Stimulated activated CD4-positive, alpha-beta T cell treated with anti-CD3 and anti-CD28 coated beads, Interleukin-15, amount 100 ng/mL, for 1 hour (primary cell): ENCODE measurements at places on chromosomes 16 and 17.

GRCh38 chr17:5219536-5219935 lies 15.1 kb downstream of the SCIMP start:
- no peak for DNase-seq

DNA sequence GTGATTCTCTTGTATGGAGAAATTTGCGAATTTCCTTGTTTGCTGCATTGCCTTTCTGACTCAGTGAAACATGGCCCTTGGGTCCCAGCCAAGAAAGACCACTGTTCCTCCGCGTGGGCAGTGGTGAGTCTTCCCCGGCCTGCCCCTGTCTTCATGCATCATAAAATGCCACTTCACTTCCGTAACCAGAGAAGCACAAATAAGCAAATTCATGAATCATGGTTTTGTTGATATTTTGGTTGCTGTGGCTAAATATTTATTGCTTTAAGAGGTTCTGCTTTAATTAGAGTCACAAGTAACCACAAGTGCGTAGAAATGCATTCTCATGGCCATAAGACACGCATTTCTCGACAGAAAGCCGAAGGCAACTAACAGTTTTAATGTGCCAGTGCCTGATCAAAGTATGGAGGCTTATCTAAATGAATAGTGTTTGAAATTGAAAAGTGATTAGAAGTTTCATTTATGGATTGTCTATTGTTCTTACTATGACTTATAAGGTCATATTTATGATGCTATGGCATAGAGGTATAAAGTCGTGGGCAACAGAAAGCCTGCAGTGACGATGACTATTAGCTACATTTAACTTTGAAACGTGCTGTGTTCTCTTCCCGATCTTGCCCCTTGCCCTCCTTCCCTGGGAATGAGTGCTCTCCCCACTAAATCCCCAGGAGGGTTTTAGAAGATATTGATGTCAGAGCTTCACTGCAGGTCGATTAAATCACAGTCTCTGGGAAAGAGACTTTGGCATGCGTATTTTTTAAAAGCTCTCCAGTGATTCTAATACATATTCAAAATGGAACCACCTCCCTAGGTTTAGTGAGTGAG lies 76.0 kb downstream of the WIPI1 start:
- no peak for DNase-seq

DNA sequence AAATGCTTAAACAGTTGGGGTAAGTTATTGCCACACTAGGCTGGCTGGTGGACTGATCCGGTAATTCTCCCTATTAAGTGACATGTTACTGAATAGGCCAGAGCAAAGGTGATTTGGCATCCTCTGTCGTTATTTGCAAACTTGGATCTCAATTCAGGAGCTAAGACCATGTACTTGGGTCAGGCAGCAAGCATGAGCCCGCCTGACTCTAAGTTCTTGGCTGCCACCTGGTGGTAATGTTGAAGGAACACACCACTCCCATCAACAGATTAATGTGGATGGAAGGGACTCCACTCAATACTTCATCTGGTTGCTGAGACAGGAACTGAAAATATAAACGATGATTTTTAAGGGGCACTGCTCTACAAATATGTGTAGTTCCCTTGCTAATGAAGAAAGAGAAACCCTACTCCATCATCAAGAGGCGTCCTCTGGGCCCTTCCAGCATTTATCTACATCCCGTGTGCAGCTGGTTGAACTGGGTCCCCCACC lies 70.8 kb downstream of the EMP2 start:
- DNase-seq: peak; percentile 26

- DNase-seq: no peak
Measured at GRCh38 chr17:51299859-51300258, 39.5 kb downstream of the UTP18 start.

DNA sequence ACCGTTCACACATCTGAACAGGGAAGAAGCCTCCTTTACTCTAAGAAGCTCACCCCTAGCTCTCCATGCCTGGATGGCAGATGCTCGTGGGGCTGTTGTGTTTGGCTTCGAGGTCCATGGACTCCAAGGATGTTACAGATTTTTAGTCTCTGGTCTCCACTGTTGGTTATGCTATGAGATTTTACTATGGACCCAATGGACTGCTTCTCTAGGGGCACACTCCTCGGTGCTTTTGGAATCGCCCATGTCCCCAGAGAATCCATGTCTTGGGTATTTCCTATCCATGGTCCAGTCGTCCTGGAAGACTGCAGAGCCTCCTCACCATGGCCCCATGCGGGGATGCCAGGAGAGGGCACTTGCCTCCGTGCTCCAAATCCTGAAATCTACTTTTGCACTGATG lies 83.4 kb downstream of the KCNJ12 start:
- DNase-seq: no peak

- peak; percentile 44 for DNase-seq
Measured at GRCh38 chr16:67013823-67014633, 14.9 kb upstream of the CBFB start.

GRCh38 chr17:69574257-69575197 lies 160.0 kb downstream of the MAP2K6 start:
- DNase-seq: no peak

DNA sequence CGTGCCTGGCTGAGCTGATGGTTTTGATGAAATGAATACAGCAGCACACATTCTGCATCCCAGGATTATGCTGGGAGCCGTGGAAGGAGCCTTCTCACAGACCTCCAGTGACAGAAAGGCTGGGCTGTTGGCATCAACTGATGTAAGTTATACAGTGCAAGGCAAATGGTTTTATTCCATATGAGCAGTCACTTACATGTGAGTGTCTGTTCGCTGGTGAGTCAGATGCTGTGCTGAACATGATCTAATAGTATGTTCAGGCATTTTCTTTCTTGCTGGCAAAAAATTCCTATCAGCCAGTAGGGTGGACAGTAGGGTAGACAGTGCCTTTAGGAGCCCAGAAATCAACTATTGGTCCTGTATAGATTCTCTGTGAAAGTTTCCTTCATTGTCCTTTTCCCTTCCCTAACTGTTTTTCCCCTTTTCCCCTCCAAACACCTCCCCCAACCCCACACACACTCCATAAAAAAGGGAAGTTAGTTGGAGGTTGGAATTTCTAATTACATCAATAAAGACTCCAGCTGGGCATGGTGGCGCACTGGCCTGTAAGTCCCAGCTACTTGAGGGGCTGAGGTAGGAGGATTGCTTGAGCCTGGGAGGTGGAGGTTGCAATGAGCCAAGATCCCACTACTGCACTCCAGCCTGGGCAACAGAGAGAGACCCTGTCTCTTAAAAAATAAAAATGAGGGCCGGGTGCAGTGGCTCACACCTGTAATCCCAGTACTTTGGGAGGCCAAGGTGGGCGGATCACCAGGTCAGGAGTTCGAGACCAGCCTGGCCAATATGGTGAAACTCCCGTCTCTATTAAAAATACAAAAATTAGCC lies 36.2 kb downstream of the LDHD start:
- no peak for DNase-seq

DNA sequence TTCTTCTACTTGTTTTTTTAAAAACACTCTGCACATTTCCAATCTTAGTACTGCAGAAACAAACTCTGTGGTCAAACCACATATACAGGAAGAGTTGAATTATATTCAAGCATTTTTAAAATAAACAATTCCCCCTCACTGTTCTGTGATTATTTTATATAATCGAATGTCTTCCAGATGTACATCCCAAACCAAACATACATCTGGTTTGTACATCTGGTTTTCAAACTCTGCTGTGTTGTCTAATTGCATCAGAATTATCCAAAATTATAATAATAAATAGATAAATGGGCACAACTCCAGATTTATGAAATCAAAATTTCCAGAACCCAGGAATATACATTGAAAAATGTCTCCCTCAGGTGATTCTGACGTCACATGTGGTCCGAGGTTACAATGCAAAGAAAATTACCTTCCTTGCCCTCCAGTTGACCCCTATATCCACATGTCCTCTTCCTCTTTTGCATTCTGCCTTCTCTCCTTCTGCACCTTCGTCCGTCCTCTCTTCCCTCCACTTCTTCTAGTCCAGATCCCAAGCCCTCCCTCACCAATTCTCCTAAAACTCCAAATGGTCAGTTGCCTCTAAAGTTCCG lies 13.3 kb upstream of the CCDC144A start:
- no peak for DNase-seq

DNA sequence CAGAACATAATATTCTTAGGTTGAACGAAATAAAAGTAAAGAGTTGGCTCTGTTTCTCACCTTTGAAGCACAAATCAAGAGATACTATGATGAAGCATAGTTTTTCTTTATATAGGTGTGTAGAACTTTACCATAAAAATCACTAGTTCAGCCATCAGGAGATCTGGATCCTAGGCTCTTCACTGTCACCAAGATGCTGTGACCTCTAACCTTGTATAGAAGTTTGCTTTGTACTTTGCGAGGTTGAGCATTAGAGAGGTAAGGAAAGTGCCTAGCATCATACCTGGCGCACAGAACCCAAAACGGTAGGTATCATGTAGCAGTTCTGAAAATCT lies 553 bp upstream of the CDC6 start:
- no peak for DNase-seq

DNA sequence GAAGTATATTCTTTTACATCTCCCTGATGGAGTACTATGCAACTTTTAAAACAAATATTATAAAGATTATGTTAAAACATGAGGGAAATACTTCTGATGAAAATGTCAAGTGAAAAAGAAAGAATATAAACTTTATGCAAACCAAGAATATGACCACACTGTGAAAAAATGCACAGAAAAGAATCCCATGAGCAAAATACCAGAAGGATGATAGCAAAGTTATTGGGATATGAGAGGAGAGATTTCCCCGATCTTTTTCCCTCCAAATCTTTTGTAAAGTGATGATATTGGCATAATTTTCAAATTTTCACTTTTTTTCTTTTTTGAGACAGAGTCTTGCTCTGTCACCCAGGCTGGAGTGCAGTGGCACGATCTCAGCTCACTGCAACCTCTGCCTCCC lies 36.6 kb upstream of the SMURF2 start:
- no peak for DNase-seq

GRCh38 chr17:44766409-44767038 lies 7.7 kb downstream of the ADAM11 start:
- no peak for DNase-seq

- no peak for DNase-seq
Measured at GRCh38 chr17:44110011-44110686, 13.3 kb downstream of the HDAC5 start.

GRCh38 chr16:11049396-11050059 lies 105.2 kb downstream of the CLEC16A start:
- DNase-seq: no peak

DNA sequence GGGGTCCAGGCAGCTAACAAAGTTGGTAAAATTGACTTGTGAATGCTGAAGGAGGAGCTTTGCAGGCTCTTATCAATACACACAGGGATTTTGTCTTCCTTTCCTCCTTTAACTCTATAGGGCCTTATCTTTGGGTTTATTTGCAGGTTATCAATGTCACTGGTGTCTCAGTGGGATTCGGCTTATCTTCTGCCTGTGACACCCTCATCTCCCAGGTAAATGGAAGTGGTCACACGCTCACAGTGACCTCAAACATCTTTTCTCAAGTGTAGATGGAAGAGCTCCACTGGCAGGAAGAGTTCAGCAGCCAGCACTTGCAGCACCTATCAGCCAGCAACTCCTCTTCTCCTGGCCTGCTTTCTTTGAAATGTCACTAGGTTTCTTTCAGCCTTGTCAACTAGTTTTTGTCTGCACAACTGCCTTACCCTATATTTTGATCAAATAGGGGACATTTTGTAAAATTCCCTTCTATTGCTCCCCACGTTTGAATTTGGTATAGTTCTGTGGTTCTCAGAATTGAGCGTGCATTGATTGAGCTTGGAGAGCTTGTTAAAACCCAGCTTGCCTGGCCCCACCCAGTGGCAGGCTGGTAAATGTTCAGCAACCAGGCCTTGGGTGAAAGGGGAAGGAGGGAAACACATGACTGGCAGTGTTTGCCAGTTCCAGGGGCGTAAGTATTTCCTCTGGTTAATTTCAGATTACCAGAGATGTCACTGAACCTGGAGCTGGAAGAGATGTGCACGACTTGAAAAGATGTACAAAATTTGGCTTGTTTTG lies 12.8 kb downstream of the SLC47A1 start:
- DNase-seq: no peak

DNA sequence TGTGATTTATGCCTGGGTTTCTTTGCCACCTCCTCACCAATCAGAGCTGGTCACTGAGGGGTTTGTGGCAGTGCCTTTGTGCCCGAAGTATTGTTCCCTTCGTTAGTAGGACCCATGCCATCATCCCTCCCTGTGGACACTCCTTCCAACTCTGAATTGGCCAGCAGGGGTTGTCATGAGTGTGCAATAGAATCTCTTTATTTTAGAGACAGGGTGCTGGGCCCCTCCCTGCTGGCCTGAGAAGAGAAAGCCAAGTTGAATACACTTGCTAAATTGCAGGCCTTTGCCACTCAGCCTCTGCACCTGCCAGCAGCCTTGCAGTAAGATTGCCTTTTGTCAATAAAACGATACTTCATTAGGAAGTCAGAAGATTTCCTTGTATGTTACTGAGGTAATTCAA lies 40.7 kb upstream of the SLC12A3 start:
- no peak for DNase-seq

DNA sequence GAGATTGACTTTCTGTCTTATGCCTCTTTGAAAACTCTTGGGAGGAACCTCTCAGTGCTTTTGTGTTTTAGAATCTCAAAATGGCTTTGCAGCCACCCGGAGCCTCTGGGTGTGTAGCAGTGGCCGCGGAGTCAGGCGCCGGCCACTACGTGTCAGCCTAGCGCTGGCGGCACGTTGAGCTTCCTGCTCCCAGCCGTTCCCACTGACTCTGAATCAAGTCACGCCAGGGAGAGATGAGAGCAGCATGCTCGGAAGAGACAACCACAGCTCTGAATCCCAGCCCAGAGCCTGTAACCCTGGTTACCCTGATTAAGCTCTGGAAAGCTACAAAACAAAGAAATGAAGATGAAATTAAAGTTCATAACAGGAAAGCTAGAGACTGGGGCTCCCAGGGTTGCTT lies 97.4 kb upstream of the CACNG5 start:
- DNase-seq: no peak

- no peak for DNase-seq
Measured at GRCh38 chr17:38681096-38681495, 6.3 kb upstream of the EPOP start.

- DNase-seq: no peak
Measured at GRCh38 chr16:87098976-87099720, 218.0 kb downstream of the C16orf95 start.

DNA sequence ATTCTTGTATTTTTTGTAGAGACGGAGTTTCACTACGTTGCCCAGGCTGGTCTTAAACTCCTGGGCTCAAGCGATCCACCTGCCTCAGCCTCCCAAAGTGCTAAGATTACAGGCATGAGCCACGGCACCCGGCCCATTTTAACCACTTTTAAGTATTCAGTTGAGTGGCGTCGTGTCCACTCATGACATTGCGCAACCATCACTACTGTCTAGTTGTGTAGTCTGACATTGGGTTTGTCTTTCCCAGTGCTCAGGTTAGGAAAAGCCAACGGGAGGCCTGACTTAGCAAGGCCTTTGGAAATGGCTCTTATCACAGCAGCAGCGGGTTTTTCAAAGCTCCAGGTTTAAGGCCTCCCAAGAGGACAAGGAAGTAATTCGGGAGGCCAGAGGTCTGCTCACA lies 58.7 kb downstream of the LITAF start:
- DNase-seq: no peak

DNA sequence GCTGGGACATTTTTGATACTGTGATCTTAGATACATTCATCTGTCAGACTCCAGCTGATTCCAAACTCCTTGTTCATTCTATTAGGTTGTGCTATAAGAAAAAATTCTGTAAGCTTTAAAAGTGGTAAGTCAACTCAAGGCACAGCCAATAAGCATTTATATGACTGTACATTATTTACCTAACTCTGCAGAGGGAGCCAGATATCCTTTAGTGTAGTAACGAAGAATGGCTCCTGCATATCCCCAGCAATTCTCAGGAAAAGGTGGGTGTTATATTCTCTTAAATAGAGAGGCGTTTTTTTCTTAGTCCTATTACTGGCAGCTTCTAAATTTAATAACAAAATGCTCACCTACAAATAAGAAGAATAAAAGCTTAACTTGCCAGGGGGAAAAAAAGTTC lies 374.3 kb upstream of the GOT2 start:
- no peak for DNase-seq
